Stimulated activated CD4-positive, alpha-beta T cell treated with anti-CD3 and anti-CD28 coated beads, Interleukin-1b, Interleukin-23, amount 100 ng/mL, for 1 hour (primary cell): ENCODE measurements at places on chromosomes 2 and 18.

GRCh38 chr2:197310987-197311420, 424 bp upstream of the ANKRD44 start:
- no peak for DNase-seq

GRCh38 chr2:201450954-201451291, 335 bp downstream of the TRAK2 start:
- DNase-seq: no peak

- no peak for DNase-seq
These were observed 220.2 kb upstream of the CCDC68 start for GRCh38 chr18:55179425-55179824.

- DNase-seq: no peak
These were observed 116.1 kb upstream of the CYP26B1 start for GRCh38 chr2:72263776-72264060.

- no peak for DNase-seq
These were observed 28.6 kb downstream of the STK17B start for GRCh38 chr2:196142825-196143224.

DNA sequence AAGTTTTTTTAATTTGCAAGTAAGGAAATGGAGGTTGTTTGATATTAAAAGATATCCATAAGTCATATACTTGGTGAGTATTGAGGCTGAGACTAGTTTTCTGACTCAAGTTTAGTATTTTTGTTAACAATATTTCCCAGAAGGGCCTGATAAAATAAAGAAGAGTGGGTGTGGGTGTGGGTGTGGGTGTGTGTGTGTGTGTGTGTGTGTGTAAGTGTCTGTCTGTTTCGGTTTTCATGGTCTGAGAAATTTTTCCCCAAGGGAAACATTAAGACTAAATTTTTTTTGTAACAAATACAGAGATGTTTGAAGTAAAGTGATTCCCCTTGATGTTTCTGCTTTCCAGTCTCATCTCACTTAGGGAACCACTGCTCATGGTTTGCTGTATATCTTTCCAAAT, 36.5 kb downstream of the PPM1B start:
- no peak for DNase-seq

DNA sequence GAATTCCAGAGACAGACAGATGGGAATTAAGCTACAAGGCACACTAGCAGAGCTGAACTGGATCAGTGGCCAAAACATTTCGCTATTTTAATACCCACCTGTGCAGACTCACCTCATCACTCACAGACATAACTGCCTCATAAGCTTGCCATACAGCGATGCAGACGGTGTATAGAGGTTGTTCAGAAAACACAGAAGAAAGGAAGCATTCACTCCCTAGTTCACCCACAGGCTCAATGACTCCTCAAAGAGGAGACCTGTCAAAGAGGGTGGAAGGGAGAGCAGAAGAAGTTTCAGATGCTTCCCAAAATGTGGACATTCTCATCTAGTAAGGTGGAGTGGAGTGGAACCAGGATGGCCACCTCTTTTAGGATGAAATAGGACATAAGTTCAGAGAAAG, 81.7 kb upstream of the SPHKAP start:
- no peak for DNase-seq

GRCh38 chr2:121099329-121100290, 185.4 kb downstream of the TFCP2L1 start:
- no peak for DNase-seq

DNA sequence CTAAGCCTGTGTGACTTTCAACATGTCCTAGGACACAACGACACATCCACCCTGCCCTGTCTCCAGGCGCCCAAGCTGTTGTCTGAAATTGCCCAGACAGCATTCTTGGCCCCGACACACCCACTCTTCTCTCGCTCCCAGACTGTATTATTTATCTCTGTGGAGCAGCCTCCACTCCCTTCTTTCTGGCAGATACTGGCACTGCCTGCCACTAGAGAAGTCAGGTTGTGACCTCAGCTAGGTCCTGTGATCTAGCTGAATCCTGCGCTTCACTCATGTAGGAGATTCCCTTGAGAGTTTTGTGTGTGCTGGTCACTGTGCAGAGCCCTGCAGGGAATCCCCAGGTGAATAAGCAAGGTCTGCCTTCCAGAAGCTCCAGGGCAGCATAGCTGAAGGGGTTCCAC, 77.1 kb upstream of the TNP1 start:
- no peak for DNase-seq

DNA sequence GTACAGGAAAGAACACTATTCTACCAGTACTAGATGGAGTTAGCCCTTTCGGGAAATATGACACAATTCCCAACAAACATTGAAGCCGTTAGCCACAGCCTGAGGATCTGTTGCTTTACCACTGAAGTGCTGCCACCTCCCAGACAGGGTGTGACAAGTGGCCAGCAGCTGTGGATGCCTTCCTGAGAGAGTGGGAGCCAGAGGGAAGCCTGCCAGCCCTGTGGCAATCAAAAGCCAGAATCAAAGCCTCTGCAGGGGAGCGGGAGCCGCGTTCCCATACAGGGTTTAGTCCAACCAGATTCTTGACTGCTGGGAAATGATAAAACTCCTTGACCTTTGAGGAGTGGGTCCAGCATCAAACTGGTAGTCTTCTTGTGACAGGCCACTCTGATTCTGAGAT, 38.0 kb downstream of the SLC4A1AP start:
- no peak for DNase-seq

DNA sequence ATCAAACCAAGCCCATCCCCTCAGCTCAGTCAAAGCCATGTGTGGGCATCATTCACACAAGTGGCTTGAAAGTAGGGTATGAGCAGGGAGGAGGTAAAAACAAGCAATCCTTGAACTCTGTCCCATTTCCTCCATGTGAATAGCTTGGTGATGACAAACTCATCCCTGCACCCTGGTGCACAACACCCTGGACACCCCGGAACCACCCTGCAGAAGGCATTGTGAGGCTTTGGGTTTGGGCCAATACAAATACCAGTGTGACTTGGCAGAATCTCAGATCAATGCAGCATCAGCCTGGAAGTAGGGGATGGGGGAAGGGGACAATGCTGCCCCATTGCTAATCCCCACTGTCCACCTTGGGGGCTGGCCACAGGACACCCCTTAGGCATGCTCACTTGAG, 28.6 kb downstream of the TGFA start:
- no peak for DNase-seq

GRCh38 chr2:218438596-218438995, 19.7 kb downstream of the VIL1 start:
- DNase-seq: no peak

DNA sequence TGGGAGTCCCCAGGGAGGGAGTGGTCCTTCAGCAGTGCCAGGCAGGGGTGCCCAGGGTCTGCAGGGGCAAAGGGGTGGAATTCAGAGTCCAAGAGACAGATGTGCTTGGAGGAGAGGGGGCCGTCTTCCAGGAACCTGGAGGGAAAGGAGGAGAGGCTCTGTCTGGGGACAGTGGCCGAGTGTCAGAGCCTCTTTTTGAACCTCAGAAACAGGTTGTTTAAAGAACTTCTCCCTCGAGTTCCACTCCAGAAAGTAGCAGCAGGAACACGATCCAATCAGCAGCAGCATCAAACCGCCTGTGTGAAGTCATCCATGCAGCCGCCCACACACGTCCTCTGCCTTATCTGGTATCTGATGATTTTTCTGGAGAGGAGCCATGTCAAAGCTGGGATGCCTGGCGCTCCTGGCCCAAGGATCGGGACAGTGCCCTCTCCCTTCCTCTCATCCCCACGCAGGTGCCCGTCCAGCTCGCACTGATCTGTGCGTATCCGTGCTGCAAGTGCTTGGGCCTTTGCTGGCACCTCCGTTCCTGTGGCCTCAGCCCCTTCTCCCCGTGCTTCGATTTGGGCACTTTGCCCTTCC, 205.1 kb downstream of the NDUFA10 start:
- DNase-seq: no peak

DNA sequence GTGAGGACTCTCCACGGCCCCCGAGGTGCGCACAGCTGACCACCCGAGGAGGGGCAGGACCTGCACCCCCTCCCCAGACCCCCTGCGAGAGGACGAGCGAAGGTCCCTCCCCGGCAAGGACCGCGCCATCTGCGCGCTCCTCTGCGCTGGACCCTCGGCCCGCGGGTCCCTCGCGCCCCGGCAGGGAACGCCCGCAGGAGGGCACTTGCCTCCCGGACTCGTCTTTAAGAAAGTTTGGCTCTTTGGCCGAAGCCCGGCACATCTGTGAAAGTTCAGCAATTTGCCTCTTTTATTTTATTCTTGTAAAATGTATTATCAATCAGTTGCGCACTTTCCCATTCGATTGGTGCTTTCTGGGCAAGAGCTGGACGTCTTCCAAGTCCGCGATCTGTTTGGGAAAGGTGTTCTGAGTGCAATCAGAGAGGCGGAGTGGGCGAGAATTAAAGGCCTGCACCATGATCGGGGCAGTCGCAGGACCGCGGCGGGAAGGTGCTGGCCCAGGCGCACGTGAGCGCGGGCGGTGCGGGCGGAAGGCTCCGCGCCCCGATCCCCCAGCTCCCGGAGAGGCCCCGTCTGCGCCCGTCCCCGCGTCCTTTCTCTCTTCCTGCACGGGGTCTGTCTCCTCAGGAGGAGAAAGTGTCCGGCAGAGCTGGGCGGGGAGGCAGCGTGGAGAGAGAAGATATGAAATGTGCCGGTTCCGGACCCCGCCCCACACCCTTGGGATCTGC, 1.6 kb upstream of the ALKAL2 start:
- DNase-seq: no peak
